ENCODE measurements at places on chromosomes 13 and 19.

DNA sequence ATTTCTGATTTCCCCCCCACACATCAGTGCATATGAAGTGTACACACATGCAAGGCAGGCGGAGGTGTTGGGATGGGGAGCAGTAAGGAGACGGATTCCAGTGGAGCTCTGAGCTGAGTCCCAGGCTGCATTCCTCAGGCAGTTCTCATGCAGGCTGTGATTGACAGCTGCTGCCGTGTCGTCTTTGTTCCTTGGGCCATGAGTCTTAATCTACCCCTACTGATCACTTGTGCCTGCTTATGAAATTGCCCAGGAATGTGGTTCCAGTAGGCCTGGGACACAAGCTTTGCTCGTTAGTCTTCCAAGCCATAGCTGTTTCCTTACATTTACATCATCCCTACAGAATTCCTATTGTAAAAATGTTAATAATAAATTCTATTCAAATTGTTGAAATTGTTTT, 1241.9 kb downstream of the UQCRFS1 start:
- DNase-seq, result no peak

- no peak for DNase-seq
These were observed 8.0 kb downstream of the LILRB4 start for GRCh38 chr19:54670576-54671357.

DNA sequence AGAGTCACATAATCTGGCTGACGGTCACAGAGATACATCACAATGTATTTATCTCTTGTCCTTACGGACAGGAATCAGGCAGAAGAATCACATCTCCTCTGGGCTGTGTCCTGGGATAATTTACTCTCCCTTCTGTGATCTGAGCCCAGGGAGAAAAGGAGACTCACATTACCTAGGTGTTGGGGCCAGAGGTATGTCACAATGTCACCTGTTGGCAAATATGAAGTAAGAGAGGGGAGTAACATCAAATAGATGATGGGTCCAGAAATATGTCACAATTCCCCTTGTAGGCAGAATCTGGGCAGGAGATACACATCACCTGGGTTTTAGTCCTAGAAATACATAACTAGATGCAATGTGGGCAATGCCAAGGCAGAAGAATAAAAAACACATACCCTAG, 67.2 kb downstream of the ZNF726 start:
- DNase-seq, result no peak

GRCh38 chr13:38647312-38647711, 39.6 kb upstream of the FREM2 start:
- DNase-seq, result no peak

DNA sequence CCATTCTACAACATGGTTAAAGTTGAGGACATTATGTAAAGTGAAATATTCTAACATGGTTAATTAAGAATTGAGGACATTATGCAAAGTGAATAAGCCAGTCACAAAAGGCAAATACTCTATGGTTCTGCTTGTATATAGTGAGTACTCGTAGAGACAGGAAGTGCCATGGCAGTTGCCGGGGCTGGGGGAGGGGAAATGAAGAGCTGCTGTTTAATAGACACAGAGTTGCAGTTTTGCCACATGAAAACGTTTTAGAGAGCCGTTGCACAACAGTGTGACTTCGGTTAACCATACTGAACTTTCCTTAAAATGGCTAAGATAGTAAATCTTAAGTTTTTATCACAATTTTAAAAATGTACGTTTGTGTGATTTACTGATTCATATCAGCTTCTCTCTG, 176.9 kb downstream of the SHISA2 start:
- DNase-seq, result no peak

DNA sequence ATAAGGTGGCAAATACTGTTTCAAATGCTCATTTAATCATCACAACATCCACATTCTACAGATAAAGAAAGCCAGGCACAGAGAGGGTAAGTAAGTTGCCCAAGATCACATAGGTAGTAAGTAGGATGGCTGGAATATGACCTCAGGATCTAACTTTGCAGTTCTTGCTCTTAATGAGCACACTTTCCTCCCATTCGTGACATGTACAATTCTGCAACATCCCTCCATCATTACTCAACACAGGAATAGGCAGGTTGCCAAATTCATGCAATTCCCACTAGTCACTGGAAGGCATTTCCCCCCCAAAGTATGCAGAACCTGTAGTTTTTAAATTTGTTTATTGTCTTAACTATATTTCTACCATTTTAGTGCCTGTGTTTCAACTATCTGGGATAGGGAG, 109.2 kb downstream of the OLFM4 start:
- DNase-seq, result peak; percentile 80

GRCh38 chr13:94387047-94387446, 92.4 kb downstream of the DCT start:
- no peak for DNase-seq

DNA sequence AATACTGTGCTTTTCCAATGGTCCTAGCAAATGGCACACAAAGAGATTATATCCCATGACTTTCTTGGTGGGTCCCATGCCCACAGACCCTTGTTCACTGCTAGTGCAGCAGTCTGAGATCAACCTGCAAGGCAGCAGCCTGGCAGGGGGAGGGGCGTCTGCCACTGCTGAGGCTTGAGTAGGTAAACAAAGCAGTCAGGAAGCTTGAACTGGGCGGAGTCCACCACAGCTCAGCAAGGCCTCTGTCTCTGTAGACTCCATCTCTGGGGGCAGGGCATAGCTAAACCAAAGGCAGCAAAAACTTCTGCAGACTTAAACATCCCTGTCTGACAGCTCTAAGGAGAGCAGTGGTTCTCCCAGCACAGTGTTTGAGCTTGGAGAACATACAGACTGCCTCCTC, 82.9 kb downstream of the ZNF737 start:
- no peak for DNase-seq

DNA sequence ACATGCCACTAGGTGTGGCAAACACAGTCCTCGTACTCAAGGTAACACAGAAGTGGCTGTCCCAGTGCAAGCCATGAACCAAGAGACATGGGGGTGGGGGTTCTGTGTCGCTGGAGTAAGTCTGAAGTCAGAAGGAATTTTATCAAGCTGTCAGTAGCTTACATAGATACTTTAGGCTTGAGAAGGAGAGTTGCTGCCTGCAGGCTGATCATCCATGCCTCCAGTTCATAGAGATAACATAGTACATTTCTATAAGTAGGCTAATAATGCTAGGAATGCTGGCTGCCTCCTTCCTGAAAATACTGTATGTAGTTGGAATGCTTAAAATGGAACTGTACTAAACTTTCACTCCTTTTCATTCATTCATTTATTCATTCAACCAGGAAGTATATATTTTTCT, 70.1 kb downstream of the CAB39L start:
- no peak for DNase-seq

DNA sequence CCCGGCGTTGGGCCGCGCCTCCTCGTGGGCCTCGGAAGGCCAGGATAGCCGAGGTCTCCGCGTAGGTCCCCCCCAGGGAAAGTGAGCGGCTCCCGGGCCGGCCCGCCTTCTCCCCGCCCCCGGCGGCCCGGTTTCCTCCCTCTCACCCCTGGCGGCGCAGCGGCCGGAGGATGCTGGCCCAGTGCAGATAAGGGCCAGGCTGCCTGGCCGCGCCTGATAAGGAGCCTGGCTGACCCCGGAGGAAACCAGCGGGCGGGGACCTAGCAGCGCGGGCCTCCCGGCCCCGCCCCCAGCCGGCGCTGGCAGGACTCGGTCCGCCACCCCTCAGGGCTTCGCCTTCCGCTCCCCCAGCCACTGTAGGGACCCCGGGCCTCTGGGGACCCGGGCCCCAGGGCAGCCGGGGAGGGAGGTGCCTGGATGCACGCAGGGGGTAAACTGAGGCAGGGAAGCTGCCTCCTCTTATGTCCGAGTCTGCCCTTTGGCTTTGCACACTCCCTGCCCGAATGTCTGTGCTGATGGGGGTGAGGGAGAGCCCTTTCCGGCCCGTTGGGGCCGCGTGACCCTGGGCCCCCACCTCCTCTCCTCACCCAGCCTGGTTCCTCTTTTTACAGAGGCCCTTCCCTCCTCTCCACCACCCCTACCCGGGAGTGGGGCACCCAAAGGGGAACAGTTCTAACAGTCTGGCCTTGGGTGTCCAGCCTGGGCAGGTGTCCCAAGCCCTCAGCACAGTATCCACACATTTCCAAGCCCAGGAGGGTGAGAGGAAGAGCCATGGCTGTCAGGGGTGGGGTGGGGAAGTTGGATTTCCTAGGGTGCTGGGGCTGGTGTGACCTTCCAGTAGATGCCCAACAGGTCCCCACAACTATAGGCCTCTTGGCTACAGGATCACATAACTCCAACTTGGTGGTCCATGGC, at the start of gene LYL1:
LYL1 (minus strand) TSS at position 193 of the 915 bp plus-strand sequence. CDS start 1,687 bp downstream, outside the sequence.
- DNase-seq, result no peak

DNA sequence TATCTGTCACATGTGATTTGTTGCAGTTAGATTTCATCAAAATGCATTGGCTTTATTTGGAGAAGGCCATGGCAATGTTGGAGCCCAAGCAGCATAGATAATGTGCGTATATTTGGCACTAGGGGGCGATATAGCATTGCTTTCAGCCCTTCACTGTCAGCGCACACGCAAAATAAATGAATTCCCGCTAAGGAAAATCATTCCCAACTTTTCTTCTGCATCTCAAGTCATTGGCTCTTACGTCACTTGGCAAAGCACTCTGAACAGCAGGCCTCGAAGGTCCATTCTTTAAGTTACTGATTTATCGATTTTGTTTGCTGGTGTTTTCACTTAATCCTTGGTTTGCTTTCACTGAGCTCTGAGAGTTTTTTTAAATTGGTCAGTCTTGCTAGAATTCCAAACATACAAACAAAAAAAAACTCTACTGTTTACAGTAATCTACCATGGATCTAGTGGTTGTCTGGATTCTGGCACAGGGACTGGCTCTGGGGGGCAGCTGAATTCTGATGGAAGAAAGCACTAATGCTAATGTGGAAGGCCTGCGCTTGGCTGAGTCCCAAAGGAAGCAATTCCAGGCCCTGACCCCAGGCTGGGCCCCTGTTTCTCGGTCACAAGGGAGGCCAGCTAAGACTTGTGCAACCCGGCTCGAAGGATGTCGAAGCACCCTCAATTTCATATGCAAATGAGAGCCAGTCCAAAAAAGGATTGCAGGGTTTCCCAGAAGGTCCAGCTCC, 97.7 kb upstream of the IPO5 start:
- DNase-seq, result peak; percentile 79

- no peak for DNase-seq
These were observed 1054.4 kb upstream of the SPRY2 start for GRCh38 chr13:81395368-81395767.

GRCh38 chr13:35785576-35786303, 309.3 kb upstream of the MAB21L1 start:
- no peak for DNase-seq

DNA sequence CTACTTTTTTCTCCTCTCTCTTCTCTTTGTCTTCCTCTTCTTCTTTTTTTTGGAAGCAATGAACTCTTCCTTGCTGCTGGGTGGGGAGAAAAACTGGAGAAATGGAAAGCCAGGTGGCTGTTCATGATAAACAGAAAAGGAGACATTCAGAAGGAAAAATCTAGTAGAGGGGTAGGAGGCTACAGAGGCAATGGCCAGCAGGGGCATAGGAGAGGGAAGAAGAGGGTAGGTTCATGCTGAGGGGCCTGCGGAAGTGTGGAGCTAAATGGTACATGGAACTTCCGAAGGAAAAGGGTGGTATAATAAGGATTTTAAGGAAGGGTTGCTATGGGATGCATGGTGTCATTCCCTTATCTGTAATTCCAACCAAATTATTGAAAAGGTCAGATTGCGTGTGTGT, 17.5 kb upstream of the HS6ST3 start:
- DNase-seq, result no peak

DNA sequence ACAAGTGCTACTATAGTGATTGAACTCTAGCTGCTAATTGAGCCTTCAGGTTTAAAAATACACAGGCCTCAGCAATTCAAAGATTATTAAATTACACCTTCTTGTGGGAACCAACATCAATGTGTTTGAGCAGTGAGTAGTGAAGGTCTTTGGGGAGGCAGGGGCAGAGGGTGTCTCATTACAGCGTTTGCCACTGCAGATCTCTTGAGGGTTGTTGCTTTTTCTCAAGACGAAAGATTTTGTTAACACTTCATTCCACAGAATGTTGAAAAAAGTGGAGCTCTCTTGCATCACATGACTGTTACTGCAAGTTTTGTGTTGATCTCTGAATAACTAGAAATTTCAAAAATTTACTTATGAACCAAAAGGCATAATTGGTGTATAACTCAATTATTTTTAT, 253.6 kb downstream of the ATP8A2 start:
- DNase-seq, result no peak

DNA sequence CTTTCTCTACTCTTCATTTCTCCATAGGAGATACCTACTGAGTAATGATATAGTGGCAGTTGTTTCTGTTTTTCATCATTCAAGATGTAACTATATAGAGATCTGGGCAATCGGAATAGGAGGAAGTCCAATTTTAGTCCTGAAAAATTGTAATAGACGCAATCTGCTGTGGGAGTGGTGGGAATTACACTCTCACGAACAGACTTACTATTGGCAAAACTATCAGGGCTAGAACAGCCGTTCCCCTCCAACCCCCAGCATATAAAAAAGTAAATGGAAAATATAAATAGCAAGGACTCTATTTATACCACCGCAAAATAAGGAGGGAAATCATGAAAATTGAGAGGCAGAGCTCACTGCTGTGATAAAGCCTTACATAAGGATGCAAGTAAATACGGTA, 330.1 kb downstream of the FGF14 start:
- DNase-seq, result no peak

DNA sequence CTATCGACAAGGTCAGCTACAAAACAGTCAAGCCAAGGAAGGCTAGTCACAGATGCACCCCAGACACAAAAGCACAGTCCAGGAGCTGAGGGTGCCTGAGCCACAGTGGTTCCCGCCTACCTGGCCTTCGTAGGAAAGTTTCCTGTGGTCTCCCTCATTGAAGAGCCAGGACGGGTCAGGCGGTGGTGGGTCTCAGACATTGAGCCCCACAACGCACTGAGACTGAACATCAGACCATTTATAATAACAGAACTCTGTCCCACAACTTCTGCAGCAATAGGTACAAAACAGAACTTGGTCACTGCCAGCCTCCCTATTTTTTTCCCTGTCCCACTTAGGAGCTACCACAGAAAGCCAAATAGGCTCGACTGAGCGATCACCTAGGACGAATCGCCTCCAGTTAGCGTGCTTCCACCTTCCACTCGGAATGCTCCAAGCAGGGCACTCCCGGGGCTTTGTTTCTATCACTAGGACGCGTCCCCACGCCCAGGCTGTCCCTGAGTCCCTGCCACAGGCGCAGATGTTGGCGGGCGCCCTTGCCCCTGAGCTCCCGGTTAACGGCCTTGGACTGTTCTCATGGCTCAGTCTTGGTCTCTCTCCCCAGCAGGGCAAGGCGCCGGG, 640 bp upstream of the ZNF544 start:
- DNase-seq, result no peak

DNA sequence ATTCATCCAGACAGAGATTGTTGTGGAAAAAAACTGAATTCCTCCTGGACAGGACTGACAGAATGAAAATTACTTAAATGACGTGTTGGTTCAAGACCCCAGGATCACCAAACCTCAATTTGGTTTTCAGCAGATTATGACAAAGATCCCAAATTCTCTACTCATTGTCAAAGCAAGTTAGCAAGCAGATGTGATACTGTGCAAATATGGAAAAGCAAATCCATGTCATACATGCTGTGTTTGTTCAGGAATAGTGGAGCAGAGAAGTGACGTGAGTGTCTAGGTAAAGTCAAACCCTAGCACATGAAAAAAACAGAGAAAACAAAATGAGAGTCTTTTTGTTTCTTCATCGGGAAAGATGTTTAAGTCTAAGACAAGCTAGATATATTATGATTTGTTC, 169.2 kb upstream of the NBEA start:
- DNase-seq, result no peak

GRCh38 chr19:8705742-8706141, 7.1 kb upstream of the ACTL9 start:
- DNase-seq, result no peak

- peak; percentile 39 for DNase-seq
These were observed 36.5 kb downstream of the B3GLCT start for GRCh38 chr13:31236211-31236786.
